GM13977 (cell line): ENCODE measurements at places on chromosomes 16 and 17.

DNA sequence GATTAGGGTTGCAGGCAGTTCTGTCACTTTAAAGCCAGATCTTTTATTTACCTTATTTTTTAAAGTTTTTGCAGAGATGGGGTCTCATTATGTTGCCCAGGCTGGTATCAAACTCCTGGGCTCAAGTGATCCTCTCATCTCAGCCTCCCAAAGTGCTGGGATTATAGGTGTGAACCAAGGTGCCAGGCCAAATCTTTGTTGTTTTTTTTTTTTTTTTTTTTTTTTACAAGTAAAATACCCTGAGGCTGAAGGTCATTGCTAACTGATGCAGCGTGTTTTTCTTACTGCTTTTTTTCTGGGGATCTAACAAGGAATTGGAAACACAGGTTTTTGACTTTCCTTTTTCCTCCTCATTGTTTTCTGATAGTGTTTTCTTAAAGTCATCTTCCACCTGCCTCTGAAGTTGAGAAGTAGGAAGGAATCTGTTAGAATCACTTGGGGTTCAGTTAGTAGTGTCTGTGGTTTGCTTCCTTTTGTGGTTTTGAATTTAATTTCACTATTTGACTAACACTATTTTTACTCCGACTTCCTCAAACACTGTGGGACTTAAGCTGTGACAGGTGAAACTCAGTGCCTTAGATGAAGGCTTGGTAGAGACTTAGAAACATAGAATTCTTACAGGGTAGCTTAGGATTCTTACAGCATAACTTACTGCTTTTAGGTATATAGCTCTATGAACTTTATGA lies 22.2 kb downstream of the CLTC start:
- peak; percentile 41 for DNase-seq

DNA sequence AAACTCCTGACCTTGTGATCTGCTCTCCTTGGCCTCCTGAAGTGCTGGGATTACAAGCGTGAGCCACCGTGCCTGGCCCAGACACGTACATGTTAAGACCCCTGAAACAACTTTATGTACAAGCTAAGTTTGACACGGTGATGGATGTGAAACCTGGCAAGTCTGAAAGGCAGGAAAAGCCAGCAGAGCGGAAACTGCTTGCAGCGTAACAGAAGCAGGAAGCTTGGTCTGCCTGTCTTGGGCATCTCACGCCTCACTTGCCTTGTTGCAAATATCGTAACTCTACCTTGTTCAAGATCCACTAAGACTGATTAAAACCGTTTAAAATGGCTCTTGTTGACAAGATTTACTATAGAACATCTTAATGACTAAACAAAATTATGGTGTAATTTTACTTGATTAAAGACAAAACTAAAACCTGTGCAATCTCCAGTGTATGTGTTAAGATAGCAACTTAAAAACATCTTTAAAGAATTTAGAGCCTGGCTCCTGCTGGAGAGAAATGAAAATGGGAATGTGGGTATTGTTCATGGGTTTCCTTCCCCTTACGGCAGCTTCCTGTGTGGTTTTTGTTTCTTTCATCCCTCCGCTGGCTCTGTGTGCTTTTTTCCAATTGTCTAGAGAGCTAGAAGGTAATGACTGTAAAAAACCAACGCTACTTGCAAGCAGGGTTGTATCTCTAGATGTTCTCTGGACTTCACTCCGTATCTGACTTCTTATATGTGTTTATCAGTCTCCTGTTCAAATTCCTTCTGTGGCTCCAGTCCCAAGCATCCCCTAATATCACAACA lies 477.6 kb downstream of the XYLT1 start:
- no peak for DNase-seq

- no peak for DNase-seq
These were observed 4.7 kb upstream of the RAB40B start for GRCh38 chr17:82703036-82703745.

DNA sequence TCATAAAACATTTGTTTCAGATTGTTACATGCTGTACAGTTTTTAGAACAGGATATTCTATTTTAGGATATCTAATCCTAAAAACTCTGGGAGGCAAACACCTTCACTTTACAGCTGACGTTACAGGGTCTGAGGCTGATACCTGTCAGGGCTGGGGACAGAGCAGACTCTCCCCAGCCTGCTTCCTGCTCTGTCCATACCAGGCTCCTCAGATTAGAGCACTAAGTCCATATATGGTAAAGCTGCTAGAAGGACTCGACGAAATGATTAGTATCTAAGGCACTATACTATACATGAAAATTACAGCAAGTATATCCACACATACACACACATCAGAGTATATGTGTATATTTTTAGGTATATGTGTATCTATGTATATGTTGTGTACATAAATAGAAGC lies 125.2 kb downstream of the ZFHX3 start:
- no peak for DNase-seq

DNA sequence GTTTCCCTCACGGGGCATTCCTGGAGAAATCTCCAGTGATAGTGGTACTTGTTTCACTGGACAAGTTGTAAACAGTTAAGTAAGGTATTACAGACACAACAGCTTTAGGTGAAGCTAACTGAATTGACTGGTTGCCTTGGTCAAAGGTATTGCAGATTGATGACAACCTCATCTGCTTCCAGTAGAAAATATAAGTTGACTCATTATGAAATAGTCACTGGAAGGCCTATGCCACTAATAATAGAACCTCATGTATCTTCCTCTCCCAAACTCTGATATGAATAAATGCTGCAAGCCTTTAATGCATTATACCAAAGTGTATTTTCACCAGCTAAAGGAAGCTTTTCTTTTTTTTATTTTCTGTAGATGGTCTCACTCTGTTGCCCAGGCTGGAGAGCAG lies 44.8 kb downstream of the GLG1 start:
- no peak for DNase-seq
